ENCODE measurements at places on chromosomes 5 and 9.

- no peak for DNase-seq
Measured at GRCh38 chr5:125575891-125576505, 829.6 kb upstream of the ZNF608 start.

GRCh38 chr9:84436386-84437109, 96.0 kb upstream of the SLC28A3 start:
- DNase-seq, result no peak

GRCh38 chr5:62578540-62578939, at the start of gene LRRC70:
TSS of gene LRRC70 (plus strand) at chr5:62578819. CDS start at chr5:62579439, 620 bp downstream.
- DNase-seq, result no peak

DNA sequence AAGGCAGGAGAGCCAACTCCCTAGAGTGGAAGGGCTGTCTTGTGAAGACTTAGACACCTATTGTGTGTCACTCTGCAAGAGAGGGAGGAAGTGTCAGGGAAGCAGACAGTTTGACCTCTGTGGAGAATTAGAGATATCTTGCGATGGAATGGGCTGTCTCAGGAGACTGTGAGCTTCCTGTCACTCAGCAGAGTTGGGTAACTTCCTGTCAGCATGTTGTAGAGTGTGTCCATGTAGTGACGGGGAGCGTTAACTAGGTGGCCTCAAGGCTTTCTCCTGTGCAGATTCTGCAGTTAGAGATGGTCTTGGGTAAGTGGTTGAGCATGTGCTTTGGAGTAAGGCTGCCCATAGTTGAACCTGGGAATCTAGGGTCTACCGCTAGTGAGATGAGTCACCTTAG, 136.5 kb downstream of the KIF4B start:
- no peak for DNase-seq

DNA sequence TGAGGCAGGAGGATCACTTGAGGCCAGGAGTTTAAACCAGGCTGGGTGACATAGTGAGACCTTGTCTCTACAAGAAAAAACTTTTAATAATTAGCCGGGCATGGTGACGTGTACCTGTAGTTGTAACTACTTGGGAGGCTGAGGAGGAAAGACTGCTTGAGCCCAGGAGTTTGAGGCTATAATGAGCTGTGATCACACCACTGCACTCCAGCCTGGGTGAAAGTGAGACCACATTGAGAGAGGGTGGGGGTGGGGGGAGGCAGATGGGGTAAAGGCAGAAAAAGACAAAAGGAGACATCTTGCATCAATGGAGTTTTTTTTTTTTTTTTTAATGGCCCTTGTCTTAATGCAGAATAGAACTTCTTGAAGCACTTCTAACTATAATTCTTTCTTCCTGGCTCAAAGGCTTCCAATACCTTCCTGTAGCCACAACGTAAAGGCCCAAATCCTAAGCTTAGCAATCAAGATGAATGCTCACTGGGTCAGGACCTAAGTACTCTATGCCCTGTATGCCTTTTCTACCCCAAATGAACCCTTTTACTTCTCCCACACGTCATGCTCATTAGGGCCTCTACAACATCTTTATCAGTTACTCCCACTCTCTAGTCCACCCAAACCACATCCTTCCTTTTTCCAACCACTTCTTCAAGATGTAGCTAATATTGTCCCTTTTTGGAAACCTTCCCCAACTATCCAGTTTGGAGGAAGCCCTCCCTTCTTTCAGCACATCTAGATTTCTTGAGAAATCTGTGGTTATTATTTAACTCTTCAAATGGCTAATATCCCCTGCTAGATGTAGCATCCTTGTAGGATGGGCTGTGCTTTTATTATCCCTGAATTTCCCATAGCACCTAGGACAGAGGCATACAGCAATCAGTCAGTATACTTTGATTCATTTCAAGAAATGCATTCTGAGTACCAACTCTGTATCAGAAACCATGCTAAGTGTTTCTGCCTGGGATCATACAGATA, 40.8 kb downstream of the CSF2 start:
- no peak for DNase-seq

DNA sequence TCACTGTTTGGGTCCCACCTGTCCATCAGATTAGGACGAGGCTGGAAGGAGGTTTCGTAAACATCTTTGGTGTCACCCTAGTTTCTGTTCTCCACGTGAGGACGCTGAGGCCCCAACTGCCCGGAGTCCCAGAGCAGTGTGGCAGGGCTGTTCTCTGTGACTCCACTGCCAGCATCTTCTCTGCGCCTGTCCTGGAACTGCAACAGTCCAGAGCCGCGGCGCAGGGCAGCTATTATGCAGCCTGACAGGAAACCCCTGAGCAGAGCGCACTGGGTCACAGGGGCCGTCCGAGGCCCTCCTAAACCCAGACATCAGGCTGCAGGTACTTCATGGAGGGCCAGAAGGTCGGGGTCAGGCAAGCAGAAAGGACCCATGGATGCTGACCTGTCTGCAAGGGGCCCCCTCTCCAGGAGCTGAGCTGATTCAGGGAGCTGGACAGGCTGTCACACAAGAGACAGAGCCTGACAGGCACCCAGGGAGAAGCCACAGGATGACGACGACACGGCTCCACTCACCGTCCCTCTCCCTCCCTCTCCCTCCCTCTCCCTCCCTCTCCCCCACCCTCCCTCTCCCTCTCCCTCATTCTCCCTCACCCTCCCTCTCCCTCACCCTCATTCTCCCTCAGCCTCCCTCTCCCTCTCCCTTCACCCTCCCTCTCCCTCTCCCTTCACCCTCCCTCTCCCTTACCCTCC, 31.7 kb downstream of the DBH start:
- no peak for DNase-seq

DNA sequence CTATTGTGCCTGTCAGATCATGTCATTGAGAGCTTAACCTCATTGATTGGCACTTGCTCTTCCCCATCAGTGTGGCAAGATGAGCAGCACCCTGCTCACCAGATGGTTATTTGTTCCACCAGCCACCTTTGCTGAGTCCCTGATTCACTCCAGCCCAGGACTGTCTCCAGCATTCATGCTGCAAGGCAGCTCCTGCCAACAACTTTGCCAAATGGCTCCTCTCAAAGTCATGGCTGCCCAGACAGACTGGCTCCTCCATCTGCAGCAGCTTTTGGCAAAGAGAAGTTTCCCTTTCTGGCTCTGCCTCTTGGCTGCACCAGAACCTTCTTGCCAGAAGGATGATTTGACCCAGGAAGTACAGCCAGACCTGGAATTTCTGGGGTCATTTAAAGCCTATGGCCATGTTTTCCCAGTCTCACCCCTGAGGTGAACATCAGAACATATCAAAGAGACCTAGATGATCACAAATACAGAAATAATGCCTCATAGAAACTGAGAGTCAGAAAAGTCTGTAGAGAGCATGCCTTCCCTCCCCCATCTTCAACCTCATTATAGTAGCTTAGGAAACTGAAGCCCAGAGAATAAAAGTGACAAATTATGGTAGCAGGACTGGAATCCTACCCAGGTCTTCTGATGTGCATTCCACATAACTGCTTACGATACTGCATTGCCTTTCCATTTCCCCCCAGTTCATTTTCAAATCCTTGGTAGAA, 10.4 kb downstream of the PPP2R2B start:
- DNase-seq, result no peak

DNA sequence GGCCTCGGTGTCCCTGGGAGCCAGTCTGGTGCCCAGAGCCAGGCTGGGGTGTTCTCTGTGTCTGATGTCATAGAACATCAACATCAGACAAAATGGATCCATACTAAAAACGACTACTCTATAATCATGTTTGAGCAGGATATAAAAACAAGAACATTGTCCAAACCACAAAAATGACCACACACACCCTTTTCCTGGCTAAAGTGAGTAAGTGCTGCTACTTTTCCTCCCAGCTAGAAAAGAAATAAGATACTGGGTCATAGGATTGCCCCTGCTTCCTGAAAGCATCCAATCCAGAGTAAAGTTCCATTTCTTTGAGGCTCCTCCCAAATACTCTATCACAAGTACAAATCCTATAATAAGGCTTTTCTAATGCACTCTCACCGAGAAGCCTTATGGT, 19.7 kb upstream of the TRAF1 start:
- DNase-seq, result no peak

DNA sequence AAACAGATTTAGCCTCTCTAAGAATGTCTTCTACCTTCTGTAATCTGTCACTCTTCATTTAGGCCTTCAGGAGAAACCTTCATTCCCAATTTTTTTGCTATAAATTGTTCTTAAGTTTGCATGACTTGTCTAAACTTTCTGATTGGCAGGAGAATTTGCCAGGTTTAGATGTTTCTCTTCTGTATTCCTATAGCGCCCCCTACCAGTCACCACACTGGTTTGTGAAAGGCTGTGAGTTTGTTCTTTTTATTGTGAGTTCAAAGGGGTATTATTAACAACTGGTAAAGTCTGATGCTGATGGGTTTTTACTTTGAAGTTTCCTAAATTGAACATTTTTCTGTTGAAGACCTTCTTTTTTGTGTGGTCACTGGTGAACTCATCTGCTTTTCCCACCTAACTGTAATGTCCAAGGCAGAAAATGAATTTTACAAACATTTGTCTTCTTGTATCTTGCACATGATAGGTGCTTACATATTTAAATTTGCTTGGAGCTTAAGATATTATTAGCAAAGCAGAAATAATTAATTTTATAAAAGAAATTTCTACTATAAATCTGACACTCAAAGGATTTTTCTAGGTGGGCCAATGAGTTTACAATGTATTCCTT, 18.4 kb upstream of the F2RL2 start:
- peak; percentile 39 for DNase-seq

DNA sequence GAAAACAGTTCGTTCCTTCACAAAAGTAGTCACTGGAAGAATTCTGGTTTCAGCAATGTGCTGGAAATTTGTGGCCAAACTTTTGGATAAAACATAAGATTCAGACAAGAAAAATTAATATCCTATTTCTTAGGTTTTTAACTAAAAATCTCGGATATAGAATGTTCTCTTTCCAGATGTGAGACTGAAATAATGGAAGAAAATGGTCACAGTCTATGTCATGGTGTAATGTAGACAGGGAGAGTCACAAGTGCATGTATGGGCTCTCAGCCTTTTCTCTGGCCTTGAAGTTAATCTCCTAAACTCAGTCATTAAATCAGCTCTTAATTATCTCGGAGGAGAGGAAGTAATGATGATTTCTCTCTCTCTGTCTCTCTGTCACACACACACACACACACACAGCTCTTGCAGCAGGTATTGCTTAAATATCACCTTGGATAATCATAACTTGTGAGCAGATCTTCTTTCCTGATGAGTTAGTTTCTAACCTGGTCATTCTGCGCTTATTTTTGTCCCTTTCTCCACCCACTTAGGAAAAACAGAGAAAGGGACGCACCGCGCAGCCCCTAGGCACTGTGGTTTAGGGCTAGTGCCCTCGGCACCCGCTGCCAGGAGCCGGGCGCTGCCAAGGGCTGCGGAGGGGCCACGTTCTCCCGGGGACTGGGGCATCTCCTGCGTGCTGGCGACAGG, 672 bp upstream of the ITGA2 start:
- no peak for DNase-seq

- DNase-seq, result no peak
Measured at GRCh38 chr9:21933865-21934264, 60.3 kb downstream of the CDKN2A start.

- DNase-seq, result no peak
Measured at GRCh38 chr9:135468854-135469521, 10.6 kb upstream of the PPP1R26 start.

DNA sequence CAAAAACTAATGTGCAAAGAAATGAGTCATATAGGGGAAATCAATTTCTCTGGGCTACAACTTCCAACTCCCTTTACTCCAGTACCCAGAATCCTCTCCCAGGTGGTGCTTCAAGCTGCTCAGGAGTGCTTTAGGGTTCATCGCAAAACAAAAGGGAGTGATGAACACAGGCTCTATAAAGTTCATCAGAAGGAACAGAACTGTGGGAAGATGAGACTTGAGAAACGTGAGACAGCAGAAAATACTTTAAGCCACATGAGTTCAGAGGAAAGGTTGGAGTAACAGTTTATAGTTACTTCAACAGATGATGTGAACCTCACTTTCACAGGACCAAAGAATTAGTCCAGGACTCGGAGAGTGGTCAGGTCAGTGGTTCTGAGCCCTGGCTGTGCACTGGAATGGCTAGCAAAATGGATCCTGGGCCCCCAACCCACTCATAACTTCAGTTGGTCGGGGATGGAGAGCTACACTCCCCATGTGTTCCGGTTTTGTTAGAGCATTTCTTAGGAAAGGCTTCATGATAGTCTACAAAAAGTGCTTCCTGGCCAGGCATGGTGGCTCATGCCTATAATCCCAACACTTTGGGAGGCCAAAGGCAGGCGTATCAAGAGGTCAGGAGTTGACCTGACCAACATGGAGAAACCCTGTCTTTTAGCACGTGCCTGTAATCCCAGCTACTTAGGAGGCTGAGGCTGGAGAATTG, 4.3 kb downstream of the RPL12 start:
- DNase-seq, result no peak

DNA sequence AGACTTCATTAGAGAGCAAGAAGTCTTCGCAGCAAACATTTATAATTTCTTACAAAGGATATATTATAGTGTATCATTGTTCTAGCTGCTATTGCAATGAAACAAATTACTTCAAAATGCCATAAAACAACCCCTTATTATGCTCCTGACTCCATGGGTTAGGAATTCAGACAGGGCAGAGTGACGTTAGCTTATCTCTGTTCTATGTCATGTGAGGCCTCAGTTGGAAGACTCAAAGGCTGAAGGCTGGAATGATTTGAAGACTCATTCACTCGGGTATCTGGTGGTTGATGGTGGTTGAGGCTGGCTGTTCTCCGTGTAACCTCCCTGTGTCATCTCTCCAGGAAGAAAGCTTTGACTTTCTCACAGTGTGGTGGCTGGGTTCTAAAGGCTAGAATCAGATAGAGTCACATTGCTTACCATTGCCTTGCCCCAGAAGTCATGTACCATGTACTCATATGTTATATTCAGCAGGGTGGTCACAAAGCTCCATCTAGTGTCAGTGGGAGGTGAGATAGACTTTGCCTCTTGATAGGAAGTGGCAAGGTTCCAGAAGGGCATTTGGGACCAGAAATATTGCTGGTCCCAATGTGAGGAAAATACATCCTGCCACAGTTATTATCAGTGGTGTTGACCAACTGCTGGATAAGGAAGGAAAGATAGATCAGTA, 226.9 kb downstream of the TMEM38B start:
- no peak for DNase-seq

GRCh38 chr9:117777823-117778222, 73.6 kb downstream of the TLR4 start:
- DNase-seq, result no peak

DNA sequence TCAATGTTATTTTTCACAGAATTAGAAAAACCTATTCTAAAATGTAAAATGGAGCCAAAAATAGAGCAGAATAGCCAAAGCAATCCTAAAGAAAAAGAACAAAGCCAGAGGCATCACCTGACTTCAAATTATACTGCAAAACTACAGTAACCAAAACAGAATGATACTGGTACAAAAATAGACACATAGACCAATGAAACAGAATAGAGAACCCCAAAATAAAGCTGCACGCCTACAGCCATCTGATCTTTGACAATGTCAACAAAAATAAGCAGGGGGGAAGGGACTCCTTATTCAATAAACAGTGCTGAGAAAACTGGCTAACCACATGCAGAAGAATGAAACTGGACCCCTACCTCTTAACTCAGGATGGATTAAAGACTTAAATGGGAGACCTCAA, 65.8 kb upstream of the PDE4D start:
- no peak for DNase-seq
